T-cell (primary cell): ENCODE measurements at places on chromosomes 3 and 15.

DNA sequence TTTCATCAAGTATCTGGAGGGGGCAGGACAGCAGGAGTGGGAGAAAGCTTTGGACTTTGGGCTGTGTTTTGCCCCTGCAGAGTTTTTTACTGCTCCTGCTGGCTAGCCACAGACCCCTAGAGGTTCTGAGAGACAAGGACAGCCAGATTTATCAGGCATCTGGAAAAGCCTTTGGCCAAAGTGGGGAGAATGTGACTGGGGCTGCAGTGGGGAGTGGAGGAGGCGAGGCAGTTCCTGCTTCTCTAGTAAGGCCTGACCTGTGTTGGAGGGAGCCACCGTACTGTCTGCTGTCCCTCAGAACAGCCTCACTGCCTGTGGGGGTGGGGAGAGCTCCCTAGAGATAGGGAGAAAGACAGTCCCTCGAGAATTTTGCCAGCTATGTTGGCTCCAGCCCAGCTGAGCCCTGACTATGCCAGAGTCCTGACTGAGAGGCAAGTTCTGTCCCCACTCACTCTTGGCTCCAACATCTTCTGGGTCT is 2.2 kb downstream of the ALPK3 start:
- no peaks in the 10 kb centered on the region for H3K36me3 ChIP-seq
- no peak overlapping the region for H3K4me3 ChIP-seq

DNA sequence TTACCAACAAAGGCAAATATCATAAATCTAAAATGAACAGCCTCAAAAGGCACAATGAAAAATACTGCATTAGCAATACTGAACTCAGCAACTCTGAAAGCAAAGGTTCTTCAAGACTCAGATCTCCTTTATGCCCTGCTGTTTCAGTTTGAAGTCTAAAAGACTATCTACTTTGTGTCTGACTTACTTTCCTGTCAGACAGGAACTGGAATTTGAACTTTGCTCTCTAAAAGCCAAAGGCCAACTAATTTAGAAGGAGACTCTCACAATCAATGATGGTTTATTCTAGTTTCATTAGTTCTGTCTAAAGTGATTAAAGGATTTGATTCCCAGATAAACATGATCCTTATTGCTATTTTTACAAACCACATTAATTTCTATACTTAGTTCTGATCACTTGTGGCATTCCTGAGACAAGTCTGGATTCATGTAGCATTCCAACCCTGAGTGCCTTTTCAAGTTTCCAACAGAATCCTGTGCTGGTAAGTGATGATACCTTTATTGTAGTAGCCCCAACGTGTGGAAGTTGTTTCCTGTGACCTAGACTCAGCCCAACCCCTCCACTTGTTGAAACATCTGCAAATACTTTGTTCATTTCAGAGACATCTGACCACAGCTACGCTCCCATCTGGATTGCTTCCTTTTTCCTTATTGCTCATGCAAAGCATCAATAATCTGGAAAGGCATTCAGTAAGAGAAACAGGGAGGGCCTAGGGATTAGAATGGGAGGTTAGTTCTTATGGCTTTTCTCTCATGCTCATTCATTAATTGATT is 14.9 kb upstream of the LEKR1 start:
- H3K4me1 ChIP-seq, result peaks cover 5% of the 10 kb centered on the region
- H3K4me3 ChIP-seq, result no peak overlapping the region
- no peaks in the 10 kb centered on the region for H3K27me3 ChIP-seq
- DNase-seq, result no peak

DNA sequence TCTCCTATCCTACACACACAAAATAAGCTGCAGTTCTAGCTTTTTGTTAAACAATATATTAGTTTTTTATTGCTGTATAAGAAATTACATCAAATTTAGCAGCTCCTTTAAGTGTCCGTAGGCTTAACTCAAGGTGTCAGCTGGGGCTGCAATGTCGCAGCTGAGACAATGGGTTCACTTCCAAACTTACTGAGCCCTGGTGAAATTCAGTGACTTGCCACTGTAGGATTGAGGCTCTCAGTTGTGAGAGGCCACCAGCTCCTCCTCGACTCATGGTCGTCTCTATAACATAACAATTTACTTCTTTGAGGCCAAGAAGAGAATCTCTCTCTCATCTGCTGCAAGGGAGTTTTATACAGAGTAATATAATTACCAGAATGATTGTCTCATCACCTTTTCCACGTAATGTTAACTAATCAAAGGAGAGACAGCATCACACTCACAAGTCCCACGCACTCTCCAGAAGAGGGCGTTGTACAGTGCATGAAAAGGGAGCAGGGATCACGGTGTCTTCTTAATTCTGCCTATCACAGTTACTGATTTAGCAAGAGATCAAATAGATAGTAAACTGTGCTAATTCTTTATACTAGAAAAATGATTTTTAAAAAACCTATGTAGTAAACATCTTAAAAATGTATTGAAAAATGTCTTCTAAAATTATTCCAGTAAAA is 735.6 kb upstream of the GBE1 start:
- H3K4me1 ChIP-seq, result no peaks in the 10 kb centered on the region
- H3K36me3 ChIP-seq, result no peaks in the 10 kb centered on the region
- no peak overlapping the region for H3K4me3 ChIP-seq
- no peaks in the 10 kb centered on the region for H3K27me3 ChIP-seq
- no peak for DNase-seq

- no peaks in the 10 kb centered on the region for H3K36me3 ChIP-seq
- H3K4me3 ChIP-seq, result no peak overlapping the region
- H3K27ac ChIP-seq, result no peak overlapping the region
- DNase-seq, result no peak
- H3K27me3 ChIP-seq, result peaks cover 5% of the 10 kb centered on the region
Observed at GRCh38 chr3:113212150-113212843, 940 bp downstream of the BOC start.

DNA sequence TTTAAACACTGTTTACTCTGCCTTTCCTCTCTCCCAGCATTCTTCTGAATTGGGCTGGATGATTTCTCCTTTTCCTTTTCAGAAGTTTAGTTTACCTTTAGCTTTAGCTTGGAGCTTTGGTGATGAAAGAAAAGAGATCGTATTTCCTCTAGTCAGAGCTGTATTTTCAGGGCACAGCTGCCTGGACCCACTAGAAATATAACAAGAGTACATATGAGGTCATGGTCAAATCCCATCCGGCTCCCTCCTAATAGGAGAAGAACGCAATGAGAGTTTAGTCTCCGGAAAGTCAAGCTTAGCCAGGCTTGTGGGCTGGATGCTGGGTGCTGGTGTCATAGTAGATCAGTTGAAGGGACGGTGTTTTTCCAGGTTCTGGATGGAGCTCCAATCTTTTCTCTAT is 177.1 kb upstream of the PFN2 start:
- H3K27ac ChIP-seq, result no peak overlapping the region
- no peak overlapping the region for H3K4me3 ChIP-seq
- H3K27me3 ChIP-seq, result no peaks in the 10 kb centered on the region
- H3K4me1 ChIP-seq, result no peaks in the 10 kb centered on the region

GRCh38 chr3:143224716-143225115 is 105.1 kb downstream of the CHST2 start:
- no peak overlapping the region for H3K4me3 ChIP-seq
- H3K4me1 ChIP-seq, result peaks cover 3% of the 10 kb centered on the region
- DNase-seq, result no peak
- H3K27me3 ChIP-seq, result peaks cover 4% of the 10 kb centered on the region

GRCh38 chr15:48389691-48390143 is 58.5 kb downstream of the DUT start:
- no peaks in the 10 kb centered on the region for H3K36me3 ChIP-seq
- no peaks in the 10 kb centered on the region for H3K27me3 ChIP-seq
- H3K4me1 ChIP-seq, result no peaks in the 10 kb centered on the region

- H3K36me3 ChIP-seq, result no peaks in the 10 kb centered on the region
- no peak overlapping the region for H3K4me3 ChIP-seq
- no peak for DNase-seq
- no peaks in the 10 kb centered on the region for H3K4me1 ChIP-seq
Observed at GRCh38 chr3:13515786-13516759, 32.9 kb upstream of the FBLN2 start.

- no peak for DNase-seq
- no peaks in the 10 kb centered on the region for H3K4me1 ChIP-seq
- H3K27me3 ChIP-seq, result no peaks in the 10 kb centered on the region
- no peak overlapping the region for H3K4me3 ChIP-seq
Observed at GRCh38 chr3:19702416-19703078, 231.5 kb downstream of the EFHB start.

- H3K4me1 ChIP-seq, result peaks cover 6% of the 10 kb centered on the region
- no peak overlapping the region for H3K27ac ChIP-seq
- H3K4me3 ChIP-seq, result no peak overlapping the region
- DNase-seq, result no peak
Observed at GRCh38 chr3:126354776-126355175, 2.4 kb downstream of the KLF15 start.

DNA sequence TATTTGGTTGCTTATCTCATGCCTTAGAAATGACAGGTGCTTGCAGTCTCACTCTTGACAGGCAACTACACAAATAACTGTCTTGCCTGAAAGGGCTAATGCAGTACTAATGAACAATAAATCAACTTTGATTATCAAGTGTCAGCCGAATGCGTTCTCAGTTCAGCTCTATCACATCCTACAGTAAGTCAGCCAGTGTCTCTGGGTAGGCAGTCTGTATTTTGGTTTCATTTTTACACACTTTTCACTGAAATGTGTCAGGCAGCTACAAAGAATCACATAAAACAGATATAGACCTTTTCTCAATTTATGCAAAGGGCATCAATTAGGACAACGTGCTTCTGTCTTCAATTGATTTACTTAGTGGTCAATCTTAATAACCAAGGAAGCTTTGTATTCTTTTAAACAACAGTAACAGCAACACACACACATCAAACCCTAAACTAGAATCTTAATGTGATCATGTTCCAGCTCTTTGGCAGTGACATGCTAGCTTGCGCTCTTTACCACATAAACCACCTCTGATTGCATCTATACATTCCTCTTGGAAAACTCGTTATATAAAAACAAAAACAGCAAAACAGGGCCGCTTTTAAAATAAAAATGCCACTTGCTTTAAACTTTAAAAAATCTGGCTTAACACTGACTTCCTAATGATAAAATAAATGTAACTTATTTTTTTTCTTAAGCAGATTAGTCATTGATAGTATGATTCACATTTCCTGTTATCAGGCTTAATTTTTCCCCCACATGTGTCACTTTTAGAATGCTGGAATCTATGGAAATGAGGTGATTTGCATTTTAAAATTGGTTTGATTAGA is 520.4 kb downstream of the FOXP1 start:
- no peaks in the 10 kb centered on the region for H3K27me3 ChIP-seq
- peak overlapping the region; percentile 91 for H3K27ac ChIP-seq
- DNase-seq, result no peak
- peaks cover 31% of the 10 kb centered on the region for H3K4me1 ChIP-seq

GRCh38 chr3:40247714-40248454 is 61.6 kb upstream of the EIF1B start:
- no peaks in the 10 kb centered on the region for H3K4me1 ChIP-seq
- H3K36me3 ChIP-seq, result no peaks in the 10 kb centered on the region
- H3K27me3 ChIP-seq, result no peaks in the 10 kb centered on the region
- no peak for DNase-seq

DNA sequence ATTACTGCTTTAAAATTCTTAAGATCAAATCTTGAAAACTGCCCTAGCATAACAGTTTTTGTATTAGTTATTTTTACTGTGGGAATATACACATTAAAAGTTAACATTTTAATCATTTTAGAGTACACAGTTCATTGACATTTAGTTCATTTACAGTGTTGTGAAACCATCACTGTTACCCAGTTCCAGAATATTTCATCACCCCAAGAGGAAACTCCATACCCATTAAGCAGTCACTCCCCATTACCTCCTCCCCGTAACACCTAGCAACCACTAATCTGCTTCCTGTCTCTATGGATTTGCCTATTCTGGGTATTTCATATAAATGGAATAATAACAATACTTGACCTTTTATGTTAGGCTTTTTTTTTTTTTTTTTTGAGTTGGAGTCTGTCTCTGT is 164.1 kb upstream of the LRRFIP2 start:
- peaks cover 71% of the 10 kb centered on the region for H3K36me3 ChIP-seq
- H3K27ac ChIP-seq, result no peak overlapping the region

GRCh38 chr3:26369133-26369532 is 253.4 kb upstream of the LRRC3B start:
- H3K27ac ChIP-seq, result no peak overlapping the region
- H3K36me3 ChIP-seq, result no peaks in the 10 kb centered on the region
- H3K27me3 ChIP-seq, result no peaks in the 10 kb centered on the region
- H3K4me1 ChIP-seq, result no peaks in the 10 kb centered on the region

GRCh38 chr3:46372492-46373359 is 2.0 kb downstream of the CCR5 start:
- peaks cover 32% of the 10 kb centered on the region for H3K4me1 ChIP-seq
- H3K27ac ChIP-seq, result no peak overlapping the region
- H3K36me3 ChIP-seq, result no peaks in the 10 kb centered on the region
- DNase-seq, result no peak
